ENCODE measurements at places on chromosomes 7 and 10. TPM values are rescaled to one million over a fixed set of nuclear protein-coding genes. Genes with fewer than 3 reads are reported as not detected.

RNF32 gene
- 1.6 TPM for total RNA-seq

FGFR2 gene
- 33.1 TPM for total RNA-seq

PVRIG gene
- total RNA-seq: 0.25 TPM

PDE6C gene
- total RNA-seq: not detected

MYH16 gene
- not detected for total RNA-seq

Data from ovary (tissue), 10 donors.